ENCODE measurements at places on chromosomes 1 and 21. TPM values are rescaled to one million over a fixed set of nuclear protein-coding genes. Genes with fewer than 3 reads are reported as not detected.

The SLC2A5 gene
- total RNA-seq = 2.0 TPM

- no peak for DNase-seq
These were observed 8.1 kb upstream of the PMVK start for GRCh38 chr1:154944401-154945159.

DNA sequence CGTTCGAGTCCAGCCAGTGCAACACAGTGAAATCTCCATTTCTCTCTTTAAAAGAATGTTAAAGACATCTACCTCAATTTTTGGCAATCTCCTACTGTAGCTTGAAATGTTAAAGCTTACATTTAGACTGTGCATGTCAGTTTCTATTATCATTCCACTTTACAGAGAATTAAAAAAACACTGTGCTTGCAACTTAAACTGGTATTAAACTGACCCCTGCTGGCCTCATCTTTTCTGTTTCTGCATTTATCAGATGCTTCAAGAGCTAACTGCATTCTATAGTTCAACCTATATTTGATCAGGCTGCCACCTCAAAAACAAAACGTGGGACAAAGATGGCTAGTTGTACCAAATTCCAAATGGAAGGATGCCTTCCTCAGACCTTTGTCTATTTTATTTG lies 226.5 kb downstream of the SMYD3 start:
- DNase-seq = no peak

GRCh38 chr1:38153066-38153777 lies 106.6 kb upstream of the POU3F1 start:
- no peak for DNase-seq

- DNase-seq = no peak
These were observed 393.6 kb downstream of the PTPRU start for GRCh38 chr1:29629814-29630516.

DNA sequence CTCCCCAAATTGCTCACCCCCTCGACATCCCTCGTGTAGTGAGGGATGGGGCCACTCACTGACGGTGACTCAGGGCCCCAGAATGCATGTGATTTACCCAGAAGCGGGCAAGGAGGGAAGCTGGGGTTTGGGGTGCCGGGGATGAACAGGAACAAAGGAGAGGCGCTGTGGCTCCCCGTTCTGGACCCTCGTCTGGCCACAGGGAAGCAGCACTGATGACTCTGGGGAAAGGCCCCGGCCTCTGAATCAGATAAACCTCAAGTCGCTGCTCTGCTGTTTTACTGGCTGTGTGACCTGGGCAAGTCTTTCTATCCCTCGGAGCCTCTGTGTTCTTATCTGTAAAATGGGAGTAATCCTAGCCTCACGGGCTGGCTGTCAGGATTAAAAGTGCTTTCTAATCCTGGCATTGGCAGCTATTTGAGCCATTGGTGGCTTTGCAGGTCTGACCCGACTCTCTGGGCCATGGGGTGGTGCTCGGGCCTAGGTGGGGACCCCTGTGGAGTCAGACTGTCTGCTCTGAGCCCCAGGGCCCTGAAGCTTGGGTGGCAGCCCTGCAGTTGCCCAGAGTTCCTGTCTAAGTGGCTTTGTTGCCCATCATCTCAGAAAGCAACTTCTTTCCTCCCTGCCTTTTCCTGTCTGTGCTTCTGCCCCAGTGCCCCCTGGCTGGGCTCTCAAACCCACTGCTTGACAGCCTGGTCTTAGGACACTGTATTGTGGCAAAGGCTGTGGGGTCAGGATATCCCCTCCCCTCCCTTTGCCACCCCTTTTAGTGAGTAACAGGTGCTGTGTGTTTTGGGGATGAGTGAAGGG lies 5.5 kb downstream of the TNFRSF1B start:
- DNase-seq = no peak

- DNase-seq = no peak
These were observed 1.1 kb downstream of the F5 start for GRCh38 chr1:169585181-169585580.

DNA sequence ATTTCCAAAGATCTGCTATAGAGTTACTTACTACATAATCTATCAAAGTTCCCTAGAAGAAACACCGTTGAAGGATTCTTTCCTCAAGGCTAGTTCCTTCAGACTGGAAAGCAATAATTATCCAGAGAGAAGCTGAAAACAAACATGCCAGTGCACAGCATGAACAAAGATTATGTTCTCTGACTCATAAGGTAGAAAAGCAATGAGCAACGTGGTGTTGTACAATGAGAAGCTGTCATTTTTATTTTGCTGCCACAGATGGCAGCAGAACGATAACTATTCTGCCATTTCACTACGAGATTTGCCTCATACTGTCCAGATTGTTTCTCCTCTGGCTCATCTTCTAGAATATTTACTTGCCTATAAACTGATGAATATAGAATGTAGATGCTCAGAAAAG lies 10.7 kb downstream of the EXTL2 start:
- no peak for DNase-seq

GRCh38 chr1:109796484-109797302 lies 33.0 kb upstream of the EPS8L3 start:
- no peak for DNase-seq

The NOS1AP gene
- total RNA-seq = 2.8 TPM

The SESN2 gene
- total RNA-seq = 4.5 TPM

The PGBD5 gene
- 19.6 TPM for total RNA-seq
